Suppressor macrophage (primary cell): ENCODE measurements at places on chromosomes 6 and 20.
A peak's percentile ranks its signal among the peaks of the same experiment; 100 is the strongest.

DNA sequence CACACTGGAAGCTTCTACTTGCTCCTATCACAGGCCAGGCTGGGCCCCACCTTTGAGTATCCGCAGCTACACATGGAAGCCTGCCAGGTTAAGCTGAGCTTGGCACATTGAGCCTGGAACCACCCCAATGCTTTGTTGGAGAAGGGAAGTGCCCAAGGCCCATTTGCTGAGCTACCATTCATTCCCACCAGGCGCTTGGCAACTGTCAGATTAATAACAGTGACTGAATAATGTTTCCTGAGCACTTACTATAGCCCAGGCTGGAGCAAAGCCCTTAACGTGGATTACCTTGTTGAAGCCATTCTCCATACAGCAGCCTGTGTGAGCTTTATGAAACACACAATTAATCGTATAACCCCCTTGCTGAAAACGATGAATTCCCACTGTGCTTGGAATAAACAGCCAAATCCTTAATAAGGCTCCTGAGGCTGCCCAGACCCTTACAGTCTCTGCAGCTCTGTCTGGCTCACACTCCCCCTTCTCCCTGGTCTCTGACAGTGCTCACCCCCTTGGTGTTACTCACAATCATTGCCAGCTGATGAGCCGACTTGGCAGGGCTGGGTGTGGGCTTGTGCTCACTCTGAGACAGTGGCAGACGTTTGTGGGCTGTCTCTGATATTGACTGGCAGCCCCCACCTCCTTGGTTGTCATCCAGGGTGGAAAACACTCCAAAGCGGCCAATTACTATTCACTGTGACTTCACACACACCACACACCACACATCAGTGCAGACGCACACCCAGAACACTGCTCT, 357.1 kb downstream of the MAFB start:
- DNase-seq, result no peak

- no peak for DNase-seq
Measured at GRCh38 chr6:11921017-11921438, 91.1 kb upstream of the HIVEP1 start.

GRCh38 chr6:3336066-3336786, 77.5 kb downstream of the PSMG4 start:
- DNase-seq, result no peak

- DNase-seq, result peak; percentile 71
Measured at GRCh38 chr6:49849213-49849907, 17.0 kb downstream of the CRISP1 start.

GRCh38 chr6:6654599-6655575, 66.4 kb downstream of the LY86 start:
- peak; percentile 57 for DNase-seq

- DNase-seq, result no peak
Measured at GRCh38 chr6:105781915-105782314, 304.2 kb upstream of the PRDM1 start.

DNA sequence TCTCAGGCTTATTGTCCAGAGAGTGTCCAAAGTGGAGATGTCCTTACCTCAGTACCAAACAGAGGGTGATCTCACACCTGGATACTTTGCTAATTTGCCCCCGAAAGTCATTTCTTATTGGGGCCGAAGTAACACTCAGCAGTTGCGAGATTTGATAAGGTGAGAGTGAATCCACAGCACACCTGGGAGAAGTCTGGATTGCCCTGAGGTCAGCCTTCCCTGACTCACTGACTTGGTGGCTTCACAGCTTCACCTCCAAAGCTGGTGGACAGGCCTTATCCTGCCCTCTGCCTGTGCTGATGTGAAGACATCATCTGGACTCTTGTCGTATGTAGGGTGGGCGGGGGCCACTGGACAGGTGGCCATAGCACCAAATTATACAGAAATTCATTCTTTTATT, 101.9 kb upstream of the ARMC2 start:
- DNase-seq, result no peak

DNA sequence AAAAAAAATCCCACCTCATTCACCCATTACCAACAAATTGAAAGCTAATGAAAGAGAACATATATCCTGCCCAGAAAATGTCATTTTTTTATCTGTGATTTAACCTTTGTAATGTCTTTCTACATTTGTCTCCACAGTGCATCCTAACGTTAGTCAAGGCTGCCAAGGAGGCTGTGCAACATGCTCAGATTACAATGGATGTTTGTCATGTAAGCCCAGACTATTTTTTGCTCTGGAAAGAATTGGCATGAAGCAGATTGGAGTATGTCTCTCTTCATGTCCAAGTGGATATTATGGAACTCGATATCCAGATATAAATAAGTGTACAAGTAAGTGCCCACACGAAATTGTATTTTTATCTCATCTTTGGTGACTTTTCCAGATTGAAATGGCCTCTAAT, 30.0 kb downstream of the RSPO3 start:
- no peak for DNase-seq

GRCh38 chr6:29678114-29678513, 2.8 kb downstream of the ZFP57 start:
- DNase-seq, result no peak

DNA sequence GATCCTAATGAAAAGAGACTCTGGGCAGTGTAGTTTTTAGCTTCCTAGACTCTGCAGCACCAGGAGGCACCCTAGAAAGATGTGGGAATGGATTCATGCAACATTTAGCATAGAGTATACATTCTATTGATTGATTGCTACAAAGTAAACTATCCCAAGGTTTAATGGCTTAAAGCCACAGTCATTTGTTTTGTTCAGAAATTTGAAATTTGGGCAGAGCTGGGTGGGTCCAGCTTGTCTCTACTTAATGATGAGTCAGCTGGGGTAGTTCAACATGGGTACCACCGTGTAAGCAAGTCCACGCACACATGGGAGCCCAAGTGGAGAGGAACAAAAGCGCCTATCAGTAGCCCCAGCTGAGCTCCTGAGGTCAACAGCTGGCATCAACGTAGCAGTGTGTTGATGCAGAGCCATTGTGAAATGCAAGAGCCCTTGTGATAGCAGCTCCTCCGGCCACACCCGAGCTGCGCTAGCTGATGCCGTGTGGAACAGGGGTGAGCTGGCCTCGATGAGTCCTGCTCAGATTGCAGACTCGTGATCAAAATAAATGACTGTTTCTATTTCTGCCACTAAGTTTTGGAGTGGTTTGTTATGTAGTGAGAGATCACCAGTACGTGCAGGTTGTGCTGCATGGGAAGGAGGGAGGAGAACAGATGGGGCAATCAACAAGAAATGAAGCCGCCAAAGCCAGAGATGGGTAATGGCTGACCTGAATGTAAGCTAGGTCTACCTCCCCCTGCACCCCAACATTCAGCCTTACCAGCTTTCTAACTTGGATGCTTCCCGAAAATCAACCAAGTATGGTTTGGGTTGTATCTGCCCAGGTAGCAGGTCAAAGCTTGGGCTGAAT, 45.7 kb upstream of the TRAF3IP2 start:
- no peak for DNase-seq

DNA sequence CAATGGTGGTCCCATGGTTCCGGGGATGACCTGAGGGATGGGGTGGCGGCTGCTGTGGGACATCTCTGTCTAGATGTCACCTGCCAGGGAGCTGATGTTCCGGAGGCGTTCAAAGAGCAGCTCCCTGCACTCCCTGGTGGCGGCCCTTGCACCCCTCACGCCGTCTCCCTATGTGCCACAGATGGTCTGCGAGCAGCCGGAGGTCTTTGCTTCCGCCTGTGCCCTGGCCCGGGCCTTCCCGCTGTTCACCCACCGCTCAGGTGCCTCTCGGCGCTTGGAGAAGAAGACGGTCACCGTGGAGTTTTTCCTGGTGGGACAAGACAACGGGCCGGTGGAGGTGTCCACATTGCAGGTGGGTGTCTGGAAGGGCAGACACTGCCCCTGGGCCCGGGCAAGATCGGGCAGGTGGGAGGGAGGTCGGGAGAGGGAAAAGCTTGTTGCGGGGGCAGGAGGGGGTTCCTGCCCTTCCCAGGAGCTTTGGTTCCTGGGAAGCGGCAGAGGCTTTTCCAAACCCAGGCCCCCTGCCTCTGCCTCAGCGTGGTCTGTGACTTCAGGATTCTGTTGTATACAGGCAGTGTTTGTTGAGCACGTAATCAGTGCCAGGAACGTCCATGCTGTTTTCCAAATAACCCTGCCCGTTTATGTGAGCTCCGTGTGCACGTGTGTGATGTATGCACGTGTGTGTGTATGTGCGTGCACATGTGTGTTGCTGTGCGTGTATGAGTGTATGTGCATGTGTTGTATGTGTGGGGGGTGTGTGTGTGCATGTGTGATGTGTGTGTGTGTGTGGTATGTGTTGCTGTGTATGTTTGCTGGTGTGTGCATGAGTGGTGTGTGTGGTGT, 1.9 kb downstream of the NPEPL1 start:
- DNase-seq, result no peak

GRCh38 chr6:148470606-148471465, 128.2 kb downstream of the SASH1 start:
- no peak for DNase-seq

- no peak for DNase-seq
Measured at GRCh38 chr6:134310817-134311216, 7.1 kb downstream of the SGK1 start.

GRCh38 chr20:47338131-47338628, 18.3 kb downstream of the ZMYND8 start:
- DNase-seq, result no peak

DNA sequence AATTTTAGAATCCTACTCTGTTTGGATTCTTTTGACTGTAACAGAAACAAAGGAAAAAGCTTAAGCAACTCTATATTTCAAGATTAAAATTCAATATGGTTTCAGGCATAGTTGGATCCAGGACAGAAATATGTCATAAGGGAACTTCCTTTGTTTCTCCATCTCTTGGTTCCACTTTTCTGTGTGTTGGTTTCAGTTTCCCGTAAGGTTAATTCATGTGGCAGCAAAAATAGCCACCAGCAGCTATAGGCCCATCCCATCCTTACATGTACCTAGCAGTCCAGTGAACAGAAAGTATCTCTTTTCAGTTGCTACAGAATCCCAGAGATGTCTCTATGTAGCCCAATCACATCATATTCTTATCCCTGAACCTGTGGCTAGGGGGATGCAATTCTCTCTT, 8.8 kb upstream of the FAM8A1 start:
- DNase-seq, result peak; percentile 30

- no peak for DNase-seq
Measured at GRCh38 chr6:46299253-46299652, 128.5 kb upstream of the ENPP5 start.

GRCh38 chr20:22430154-22430745, 154.1 kb downstream of the FOXA2 start:
- no peak for DNase-seq

- no peak for DNase-seq
Measured at GRCh38 chr6:36607683-36608386, 13.7 kb downstream of the SRSF3 start.

- DNase-seq, result no peak
Measured at GRCh38 chr20:25397096-25397495, 6.5 kb upstream of the ABHD12 start.

GRCh38 chr20:3616250-3616649, 46.9 kb downstream of the GFRA4 start:
- DNase-seq, result peak; percentile 4

- no peak for DNase-seq
Measured at GRCh38 chr6:3617681-3618311, 133.7 kb downstream of the PXDC1 start.

- no peak for DNase-seq
Measured at GRCh38 chr6:36639171-36639808, 39.2 kb upstream of the CDKN1A start.

DNA sequence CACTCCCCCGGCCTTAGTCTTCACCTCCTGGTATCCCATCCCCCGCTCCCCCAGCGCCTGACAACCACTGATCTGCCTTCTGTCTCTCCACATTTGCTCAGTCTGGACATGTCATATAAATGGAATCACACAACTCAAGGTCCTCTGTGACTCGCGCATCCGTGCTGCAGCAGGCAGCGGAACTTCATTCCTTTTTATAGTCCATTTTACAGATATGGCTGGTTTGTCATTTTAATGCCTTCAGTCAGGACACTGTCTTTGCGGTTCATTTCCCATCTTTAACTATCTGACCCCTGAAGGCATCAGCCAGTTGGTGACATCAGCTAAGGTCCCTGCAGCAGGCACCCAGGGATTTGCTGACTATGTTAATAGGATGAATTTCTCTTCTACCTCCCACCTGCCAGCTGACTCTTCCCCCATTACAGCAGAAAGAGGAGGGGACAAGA, 125.7 kb downstream of the ZMYND8 start:
- DNase-seq, result no peak

DNA sequence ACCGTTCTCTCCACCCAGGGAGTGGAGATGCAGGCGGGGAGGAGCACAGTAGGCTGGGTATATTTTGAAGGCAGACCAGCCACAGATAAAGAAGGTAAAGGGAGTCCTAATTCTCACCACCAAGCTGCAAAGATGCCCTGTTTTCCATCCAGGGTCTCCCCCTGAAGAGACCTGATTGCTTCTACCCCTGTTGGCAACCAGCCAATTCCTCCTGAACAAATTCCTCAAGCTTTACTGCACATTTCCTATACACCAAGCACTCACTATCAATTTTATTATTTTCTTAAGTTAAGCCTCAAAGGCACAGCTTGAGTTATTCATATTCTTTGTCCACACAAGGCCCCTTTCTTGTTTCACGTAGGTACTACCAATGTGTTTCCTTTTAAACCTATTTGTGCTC, 214.4 kb downstream of the EYA2 start:
- no peak for DNase-seq

GRCh38 chr20:45044601-45045000, 56.3 kb downstream of the KCNS1 start:
- DNase-seq, result no peak

DNA sequence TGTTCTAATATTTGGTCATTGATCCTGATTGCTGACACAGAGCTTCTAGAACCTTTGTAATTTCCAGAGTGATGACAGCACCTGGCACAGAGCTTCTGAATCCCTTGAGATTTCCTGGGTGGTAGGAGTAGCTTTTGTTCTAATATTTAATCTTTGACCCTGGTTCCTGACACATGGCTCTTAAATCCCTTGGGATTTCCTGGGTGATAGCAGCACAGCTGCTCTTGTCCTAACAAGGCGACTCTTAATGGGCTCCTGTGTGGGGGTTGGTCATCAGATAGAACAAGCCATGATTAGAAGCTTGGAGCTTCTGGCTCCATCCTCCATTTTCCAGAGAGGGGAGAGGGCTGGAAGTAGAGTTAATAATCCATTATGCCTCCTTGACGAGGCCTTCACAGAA, 18.4 kb downstream of the GMPR start:
- no peak for DNase-seq

DNA sequence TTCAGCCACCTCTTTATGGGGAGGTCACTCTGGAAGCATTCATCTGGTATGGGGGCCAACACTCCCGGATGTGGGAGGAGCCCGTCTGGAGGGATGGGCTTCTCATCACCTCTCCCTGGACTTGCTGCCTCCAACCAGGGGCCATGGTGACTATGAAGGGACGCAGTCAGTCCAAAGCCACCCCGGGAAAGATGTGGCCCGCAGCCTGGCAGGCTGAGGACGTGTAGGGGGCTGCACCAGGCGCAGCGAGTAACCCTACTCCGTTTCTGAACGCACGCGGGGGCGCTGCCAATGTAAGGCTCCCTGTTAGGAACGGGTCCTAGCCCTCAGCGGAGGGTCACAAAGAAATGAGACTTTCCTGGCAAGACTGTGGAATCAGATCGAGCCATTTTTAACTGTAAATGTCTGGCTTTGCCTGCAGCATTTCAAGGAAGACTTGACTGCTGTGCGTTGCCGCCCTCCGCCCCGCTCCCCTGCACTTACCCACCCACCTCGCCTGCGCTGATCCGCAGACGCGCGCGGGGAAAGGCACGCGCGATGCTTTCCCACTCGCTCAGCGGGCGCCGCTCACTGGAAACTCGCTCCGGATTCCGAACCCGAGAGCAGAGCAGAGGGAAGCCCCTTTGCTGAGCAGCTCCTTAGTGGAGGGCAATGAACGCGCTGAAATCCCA, 55.1 kb downstream of the IL20RA start:
- no peak for DNase-seq

- DNase-seq, result peak; percentile 95
Measured at GRCh38 chr6:105748737-105749161, 337.4 kb upstream of the PRDM1 start.
